ENCODE measurements at places on chromosomes 3 and 15.
A peak's percentile ranks its signal among the peaks of the same experiment; 100 is the strongest.

DNA sequence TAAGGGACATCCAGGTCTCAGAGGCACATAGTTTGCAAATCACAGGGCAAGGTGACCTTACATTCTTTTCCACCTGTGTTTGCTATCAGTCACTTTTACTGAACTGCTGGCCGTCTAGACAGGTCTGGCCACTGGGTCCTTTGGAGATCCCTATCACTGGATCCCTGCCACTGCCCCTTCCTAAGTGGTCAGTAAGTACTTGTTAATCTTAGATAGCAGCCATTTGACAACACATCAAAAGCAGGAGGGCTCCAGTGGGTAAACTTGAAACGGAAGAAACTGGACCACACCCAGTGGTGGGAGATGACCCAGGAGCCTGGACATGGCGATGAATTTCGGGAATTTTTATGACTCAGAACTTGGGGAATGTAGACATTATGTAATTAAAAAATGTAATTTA lies 28.9 kb upstream of the RASGRP1 start:
- H3K27me3 ChIP-seq, result peaks cover 5% of the 10 kb centered on the region
- no peaks in the 10 kb centered on the region for H3K36me3 ChIP-seq
- no peak for DNase-seq
- H3K4me1 ChIP-seq, result peaks cover 19% of the 10 kb centered on the region

GRCh38 chr15:80020731-80021130 lies 38.7 kb upstream of the ZFAND6 start:
- H3K27ac ChIP-seq, result no peak overlapping the region
- no peak for DNase-seq
- peaks cover 5% of the 10 kb centered on the region for H3K27me3 ChIP-seq
- no peaks in the 10 kb centered on the region for H3K4me1 ChIP-seq
- H3K36me3 ChIP-seq, result no peaks in the 10 kb centered on the region

DNA sequence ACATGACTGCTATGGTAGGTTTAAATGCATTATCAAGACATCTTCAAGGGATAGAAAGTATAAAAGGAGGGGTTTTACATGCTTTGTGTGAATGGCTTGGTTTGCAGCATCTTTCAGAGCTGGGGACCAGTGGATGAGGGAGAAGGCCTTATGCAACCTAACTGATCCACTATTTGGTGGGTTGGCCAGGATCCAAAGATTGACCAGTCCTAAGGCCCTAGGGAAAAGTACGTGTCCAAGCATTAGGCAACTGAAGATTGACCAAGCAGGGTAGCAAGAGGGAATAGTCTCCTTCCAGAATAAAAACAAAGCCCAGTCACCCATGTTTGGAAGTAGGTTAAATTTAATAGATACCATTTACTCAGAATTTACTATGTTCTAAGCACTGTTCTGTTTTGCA lies 509.3 kb downstream of the EPHB1 start:
- no peak overlapping the region for H3K4me3 ChIP-seq
- no peak overlapping the region for H3K27ac ChIP-seq
- DNase-seq, result no peak
- no peaks in the 10 kb centered on the region for H3K4me1 ChIP-seq

GRCh38 chr3:44179246-44179645 lies 62.4 kb upstream of the TOPAZ1 start:
- H3K27ac ChIP-seq, result no peak overlapping the region
- H3K4me1 ChIP-seq, result no peaks in the 10 kb centered on the region
- H3K36me3 ChIP-seq, result no peaks in the 10 kb centered on the region
- H3K27me3 ChIP-seq, result peaks cover 27% of the 10 kb centered on the region
- H3K4me3 ChIP-seq, result no peak overlapping the region

- H3K4me1 ChIP-seq, result no peaks in the 10 kb centered on the region
- no peak for DNase-seq
- no peak overlapping the region for H3K4me3 ChIP-seq
- peaks cover 7% of the 10 kb centered on the region for H3K27me3 ChIP-seq
- H3K36me3 ChIP-seq, result no peaks in the 10 kb centered on the region
Measured at GRCh38 chr3:73868688-73869315, 244.1 kb upstream of the PDZRN3 start.

- H3K4me1 ChIP-seq, result no peaks in the 10 kb centered on the region
- no peak overlapping the region for H3K4me3 ChIP-seq
- H3K27me3 ChIP-seq, result peaks cover 29% of the 10 kb centered on the region
- no peaks in the 10 kb centered on the region for H3K36me3 ChIP-seq
Measured at GRCh38 chr3:186669378-186670084, 3.7 kb downstream of the HRG start.

DNA sequence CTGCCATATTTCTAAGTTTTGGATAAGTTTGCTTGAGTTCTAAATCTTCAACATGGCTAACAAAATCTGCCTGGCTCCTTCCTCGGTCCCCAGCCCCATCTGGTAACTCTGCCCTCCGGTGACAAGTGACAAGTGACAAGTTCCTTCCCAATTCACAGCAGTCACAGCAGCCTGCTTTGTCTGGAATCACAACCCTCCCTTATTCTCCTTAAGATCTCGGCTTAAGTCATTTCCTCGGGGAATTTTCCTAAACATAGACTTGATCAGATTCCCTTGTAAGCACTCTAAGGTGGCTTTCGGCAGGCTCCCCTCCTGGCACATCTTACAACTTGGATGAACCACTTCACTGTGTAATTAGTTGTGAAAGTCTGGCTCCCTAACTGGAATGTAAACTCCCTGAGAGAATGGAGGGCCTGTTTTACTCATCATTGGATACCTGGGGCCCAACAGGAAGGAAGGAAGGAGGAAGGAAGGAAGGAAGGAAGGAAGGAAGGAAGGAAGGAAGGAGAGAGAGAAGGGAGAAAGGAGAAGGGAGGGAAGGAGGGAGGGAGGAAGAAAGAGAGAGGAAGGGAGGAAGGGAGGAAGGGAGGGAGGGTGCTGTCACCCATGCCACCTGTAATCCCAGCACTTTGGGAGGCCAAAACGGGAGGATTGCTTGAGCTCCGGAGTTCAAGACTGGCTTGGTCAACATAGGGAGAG lies 126.4 kb downstream of the SHQ1 start:
- peak overlapping the region; percentile 33 for H3K27ac ChIP-seq
- DNase-seq, result no peak
- H3K36me3 ChIP-seq, result peaks cover 5% of the 10 kb centered on the region
- H3K27me3 ChIP-seq, result peaks cover 2% of the 10 kb centered on the region
- no peak overlapping the region for H3K4me3 ChIP-seq
- H3K4me1 ChIP-seq, result peaks cover 21% of the 10 kb centered on the region
